ENCODE measurements at places on chromosomes 1 and 21.
A peak's percentile ranks its signal among the peaks of the same experiment; 100 is the strongest.

- peak; percentile 55 for DNase-seq
These were observed 107.5 kb downstream of the SPAG17 start for GRCh38 chr1:118077331-118078045.

DNA sequence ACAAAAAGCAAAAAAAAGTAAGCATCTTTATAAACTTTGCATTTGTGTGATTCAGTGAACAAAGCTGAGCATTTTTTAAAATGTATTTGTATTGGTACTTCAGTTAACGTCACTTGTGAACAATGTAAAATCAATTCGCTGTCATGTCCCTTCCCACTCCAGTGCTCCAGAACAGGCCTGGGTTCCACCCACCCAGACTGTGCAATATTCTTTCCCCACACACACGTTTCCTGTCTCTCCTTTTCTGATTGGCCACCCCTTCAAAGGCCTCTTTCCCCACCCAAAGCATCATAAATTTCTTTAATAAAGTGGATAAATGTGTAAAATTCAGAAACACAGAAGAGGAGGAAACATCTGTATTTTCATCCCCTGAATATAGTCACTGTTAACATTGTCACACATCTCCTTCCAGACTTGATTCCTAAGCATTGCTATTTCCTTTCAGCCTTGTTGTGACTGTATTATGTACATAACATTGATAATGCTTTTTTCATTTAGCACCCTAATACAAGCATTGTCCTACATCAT, 12.0 kb downstream of the CLEC20A start:
- DNase-seq: no peak

GRCh38 chr1:230575886-230576500, 66.3 kb upstream of the COG2 start:
- no peak for DNase-seq

DNA sequence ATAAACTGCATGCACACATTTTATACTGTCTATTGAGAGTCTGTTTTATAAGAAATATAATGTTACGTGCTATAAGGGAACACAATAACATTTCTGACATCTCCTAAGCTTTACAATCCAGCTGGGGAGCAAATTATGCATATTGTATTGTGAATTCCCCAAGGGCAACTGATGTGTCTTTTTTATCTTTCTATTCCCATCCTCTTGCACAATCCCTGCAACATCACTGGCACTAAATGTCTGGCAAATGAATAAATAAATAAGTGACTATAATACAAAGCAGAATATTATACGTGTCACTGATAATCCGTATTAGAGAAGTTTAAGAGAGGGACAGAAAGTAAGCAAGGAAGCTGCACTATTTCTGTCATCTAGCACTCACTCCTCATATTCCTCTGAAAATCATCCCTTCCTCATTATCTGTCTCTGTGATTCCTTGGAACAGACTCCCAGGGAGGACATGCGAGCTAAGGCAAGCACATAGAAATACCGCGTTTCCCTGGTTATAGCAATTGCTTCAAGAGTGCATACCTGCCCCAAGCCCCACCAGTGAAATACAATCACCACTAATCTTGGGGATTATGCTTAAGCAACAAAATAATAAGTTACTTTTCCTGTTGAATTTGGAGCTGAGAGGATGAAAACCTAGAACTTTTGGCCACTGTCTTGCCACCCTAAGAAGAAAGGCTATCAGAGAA, 205.4 kb downstream of the SMYD3 start:
- DNase-seq: no peak

GRCh38 chr21:40337981-40338380, 470.7 kb downstream of the PCP4 start:
- DNase-seq: no peak

GRCh38 chr1:157085421-157085820, 14.2 kb downstream of the ETV3L start:
- DNase-seq: no peak

DNA sequence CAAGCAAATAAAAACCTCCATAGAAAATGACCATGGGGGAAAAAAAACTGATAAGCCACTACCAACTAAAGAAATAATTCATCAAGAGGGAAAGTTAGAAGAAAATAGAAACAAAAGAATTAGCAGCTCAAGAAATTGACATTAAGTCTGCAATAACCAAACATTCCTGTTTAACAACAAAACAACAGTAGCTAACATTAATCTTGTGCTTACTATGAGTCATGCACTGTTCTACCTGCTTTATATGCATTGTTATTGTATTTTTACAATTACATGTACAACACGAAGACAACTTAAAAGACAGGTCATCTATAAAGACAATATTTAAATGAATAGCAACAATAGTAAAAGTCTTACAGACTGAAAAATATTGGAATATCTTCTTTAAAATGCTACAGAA, 34.4 kb upstream of the LRRC7 start:
- DNase-seq: no peak

DNA sequence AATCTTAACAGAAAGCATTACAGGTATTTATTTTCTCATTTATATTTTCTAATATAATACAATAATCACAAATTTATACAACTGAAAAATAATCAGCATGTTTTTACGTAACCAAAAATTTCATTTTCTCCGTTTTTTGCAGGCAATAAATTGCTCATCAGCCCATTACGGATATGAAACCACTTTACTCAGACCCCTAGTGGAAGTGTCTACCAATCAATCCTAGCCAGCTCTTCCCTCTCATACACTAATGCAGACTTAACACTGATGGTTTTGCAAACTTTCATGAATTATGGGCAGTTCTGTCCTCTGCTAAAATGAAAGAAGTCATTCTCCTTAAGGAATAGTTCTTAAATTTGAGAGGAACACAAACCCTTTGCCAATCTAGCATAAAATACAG, 124.7 kb downstream of the EIF4G3 start:
- no peak for DNase-seq

- peak; percentile 86 for DNase-seq
These were observed at the start of gene PLPP3 for GRCh38 chr1:56578963-56579875. Gene PLPP3, minus strand, starts transcription at chr1:56579563. Its CDS starts 547 bp downstream, at chr1:56579016.

GRCh38 chr1:30968220-30968971, 59.8 kb upstream of the SDC3 start:
- DNase-seq: no peak

DNA sequence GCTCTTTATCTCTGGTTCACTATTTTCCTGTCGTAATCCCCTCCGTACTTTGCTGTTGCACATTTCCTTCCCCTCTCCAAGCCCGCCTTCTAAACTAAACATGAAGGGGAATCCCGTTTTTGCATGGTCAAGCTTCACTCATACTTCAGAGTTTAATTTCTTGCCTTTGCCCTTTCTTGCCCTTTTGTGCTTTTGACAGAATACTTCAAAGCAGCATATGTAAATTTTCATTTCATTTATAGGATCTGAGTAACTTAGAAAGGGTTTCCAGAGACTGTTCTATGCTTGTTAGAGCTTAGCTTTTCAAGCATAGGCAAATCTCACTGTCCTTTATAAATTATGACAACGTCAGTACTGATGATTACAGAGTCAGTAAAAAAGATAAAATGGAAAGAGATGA, 27.7 kb downstream of the SPATA45 start:
- no peak for DNase-seq

DNA sequence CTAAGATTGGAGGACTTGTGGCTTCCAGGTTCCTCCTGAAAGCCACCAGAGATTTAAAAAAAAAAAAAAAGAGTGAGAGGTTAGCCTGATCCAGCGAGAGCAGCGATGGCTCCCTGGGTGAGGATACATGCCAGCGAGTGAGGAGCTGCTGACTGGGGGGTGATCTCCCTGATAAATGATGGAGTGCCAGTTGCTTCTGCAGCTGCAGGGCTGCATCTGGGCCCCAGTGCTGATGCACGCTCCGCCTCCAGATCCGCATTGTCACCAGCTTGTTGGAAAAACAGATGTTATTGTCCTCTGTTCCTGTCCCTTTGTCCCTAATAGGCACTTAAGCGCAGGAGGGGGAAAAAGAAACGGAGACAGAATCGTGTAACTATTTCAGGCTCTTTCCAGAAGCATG, 28.6 kb downstream of the UBIAD1 start:
- no peak for DNase-seq

DNA sequence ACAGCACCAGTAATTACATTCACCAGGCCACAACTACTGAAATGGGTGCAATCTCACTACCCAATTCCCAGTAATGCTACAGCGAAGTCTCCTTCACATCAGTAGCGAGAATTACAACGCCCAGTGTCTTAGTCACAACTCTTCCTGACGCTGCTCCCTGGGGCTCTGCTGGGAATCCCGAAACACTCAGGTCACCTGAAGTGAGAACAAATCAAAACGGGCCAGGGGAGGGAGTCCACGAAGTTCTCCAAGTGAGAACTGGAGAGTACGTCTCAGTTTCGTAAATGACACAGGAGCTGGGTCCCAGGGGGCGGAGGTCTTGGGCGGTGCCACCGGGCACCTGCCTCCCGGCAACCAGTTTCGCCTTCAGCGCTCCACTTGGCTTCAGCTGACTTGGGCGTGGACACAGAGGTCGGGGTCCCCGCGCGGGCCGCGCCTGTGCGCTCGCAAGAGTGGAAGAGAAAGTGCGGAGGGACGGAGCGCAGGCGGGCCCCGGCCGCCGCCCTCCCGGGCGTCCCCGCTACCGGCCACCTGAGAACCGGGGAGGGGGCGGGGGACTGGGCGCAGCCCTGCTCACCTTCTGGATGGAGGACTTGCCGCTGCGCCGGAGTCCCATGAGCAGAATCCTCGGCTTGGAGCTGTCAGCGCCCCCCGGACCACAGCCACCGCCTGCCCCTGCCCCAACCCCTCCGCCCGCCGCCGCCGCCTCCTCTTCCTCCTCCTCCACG, 575 bp downstream of the RRAGC start:
- peak; percentile 78 for DNase-seq

- DNase-seq: no peak
These were observed 179.1 kb upstream of the LYPLAL1 start for GRCh38 chr1:218994615-218995014.

DNA sequence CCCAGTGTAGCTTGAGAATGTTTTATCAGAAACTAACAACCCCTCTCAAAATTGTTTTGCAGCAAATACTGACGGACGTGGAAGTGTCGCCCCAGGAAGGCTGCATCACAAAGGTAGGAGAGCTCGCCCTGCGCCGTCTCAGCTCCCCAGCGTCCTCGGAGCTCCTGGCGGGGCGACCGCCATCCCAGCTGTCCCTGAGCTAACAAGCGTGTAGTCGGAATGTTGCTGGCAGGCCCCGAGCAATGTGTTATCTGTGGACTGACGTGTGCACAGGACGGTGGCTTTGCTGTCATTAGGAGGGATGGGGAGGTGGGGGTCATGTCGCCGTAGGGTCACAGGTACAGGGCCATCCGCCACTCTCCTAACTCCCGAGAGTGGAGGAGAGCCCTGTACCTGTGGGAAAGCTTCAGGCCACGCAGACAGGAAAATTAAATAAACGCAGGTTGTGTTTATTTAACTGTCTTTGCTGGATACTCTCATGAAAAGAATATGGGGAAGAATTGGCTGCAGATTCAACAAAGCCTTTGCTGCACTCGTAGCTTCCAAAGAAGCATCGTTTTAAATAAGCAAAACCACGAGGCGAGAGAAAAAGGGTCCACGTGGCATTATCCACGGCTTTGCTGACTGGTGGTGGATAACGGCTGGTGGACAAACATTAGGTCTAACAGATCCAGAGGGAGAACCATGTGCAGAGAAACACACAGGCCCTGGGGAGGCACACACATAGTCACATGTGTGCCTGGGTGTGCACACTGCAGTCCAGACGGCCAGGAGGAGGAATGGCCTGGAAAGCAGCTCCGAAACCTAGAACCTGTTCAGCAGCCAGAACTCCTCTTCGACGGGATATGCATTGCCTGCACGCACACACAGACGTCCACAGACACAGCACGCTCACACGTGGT, 175.3 kb downstream of the PRDM16 start:
- DNase-seq: no peak

DNA sequence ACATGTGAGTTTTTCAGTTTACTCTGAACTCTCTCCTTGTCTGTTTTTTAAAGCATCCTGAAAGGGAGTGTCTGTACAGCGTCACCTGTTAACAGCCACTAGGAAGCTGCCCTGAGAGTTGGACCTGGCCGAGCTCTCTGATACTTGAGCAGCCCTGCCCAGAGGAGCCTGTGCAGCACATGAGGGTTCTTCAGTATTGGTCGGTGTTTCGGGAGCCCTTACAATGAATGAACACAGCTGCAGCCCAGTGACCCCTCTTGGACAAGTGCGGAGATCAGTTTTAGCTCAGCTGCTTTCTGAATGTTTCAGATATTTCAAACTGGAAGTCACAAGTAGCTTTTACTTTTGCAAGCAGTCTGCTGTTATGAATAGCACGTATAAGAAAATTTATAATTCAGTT, 39.2 kb downstream of the ADARB1 start:
- no peak for DNase-seq

- DNase-seq: no peak
These were observed 150.5 kb upstream of the COA6 start for GRCh38 chr1:234222561-234223280.

DNA sequence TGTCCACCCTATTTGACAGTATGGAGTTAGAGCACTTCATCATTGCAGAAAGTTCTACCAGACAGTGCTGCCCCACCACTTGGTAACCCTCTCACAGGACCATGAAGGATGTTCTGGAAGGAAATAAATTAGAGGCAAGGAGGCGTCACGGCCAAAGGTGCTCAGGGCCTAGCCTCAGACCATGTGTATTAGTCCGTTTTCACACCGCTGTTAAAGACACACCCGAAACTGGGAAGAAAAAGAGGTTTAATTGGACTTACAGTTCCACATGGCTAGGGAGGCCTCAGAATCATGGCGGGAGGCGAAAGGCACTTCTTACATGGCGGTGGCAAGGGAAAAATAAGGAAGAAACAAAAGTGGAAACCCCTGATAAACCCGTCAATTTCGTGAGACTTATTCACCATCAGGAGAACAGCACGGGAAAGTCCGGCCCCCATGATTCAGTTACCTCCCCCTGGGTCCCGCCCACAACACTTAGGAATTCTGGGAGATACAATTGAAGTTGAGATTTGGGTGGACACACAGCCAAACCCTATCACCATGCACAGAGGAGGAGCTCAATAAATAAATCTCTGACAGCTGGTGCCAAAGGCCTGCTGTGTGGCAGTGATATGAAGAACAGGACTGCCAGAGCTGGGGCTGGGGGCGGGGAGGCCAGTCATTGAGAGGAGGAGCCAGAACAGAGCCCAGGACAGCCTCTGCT, 75.8 kb downstream of the FHAD1 start:
- no peak for DNase-seq

DNA sequence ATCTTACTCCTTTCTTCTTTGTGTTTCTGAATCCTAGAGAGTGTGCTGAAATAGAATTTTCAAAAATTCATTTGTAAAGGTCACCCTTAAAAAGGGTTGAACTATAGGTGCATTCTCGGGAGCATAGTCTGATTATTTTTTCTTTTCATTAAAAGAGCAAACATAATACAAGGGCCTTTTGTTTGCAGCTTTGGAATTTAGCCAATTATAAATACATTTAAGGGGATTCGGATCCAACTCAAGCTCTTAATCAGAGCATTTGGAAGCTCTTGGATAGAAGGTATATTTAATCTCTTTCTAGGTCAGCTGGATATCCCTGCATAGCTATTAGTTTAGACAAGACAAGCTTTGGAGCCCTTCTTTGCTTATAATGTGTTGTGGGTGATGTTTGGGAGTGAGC, 321.7 kb downstream of the HHAT start:
- DNase-seq: no peak

DNA sequence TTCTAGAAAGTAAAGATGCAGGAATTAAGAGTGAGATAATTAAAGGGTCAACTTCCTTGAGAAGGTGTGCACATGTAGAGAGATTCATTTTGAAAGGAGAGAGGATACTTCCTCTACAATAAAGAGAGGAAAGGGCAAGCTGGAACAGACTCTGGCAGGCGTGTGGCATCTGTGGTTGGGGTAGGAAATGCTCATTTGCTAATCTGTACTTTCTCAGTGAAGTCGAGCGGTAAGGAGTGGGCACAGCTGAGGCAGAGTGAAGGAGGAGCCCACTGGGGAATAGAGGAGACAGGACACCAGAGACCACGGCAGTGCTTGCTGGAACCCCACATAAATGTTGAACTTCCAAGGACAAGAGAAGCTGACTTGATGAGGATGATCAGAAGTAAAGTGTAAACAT, 49.1 kb downstream of the PCSK9 start:
- DNase-seq: no peak

Measured in RKO (cell line).